ENCODE measurements at places on chromosomes 2 and 18. TPM values are rescaled to one million over a fixed set of nuclear protein-coding genes. Genes with fewer than 3 reads are reported as not detected.
A peak's percentile ranks its signal among the peaks of the same experiment; 100 is the strongest.

The APCDD1 gene
- total RNA-seq = 65.4 TPM

The UCN gene
- total RNA-seq = 1.4 TPM

DNA sequence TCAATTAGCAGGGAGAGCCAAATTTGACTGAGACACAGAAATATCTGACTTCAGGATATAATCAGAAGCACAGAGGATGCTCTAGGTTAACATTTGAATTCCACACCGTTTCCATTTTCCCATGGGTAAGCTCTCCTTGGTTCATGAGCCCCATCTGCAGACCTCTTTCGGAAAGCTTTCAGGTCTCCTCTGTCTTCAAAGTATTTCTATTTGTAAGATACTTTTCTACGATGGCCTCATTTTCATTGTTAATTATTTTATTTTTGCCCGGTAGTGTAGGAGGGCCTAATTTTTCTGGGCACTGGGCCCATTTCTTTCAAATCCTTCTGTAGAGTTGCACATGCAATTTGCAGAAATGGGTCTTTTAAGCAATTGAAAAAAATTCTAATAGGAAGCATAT, 53.8 kb downstream of the LRPPRC start:
- DNase-seq = no peak

The STK36 gene
- 10.3 TPM for total RNA-seq

GRCh38 chr2:162126111-162126519, 25.9 kb downstream of the GCG start:
- DNase-seq = no peak

DNA sequence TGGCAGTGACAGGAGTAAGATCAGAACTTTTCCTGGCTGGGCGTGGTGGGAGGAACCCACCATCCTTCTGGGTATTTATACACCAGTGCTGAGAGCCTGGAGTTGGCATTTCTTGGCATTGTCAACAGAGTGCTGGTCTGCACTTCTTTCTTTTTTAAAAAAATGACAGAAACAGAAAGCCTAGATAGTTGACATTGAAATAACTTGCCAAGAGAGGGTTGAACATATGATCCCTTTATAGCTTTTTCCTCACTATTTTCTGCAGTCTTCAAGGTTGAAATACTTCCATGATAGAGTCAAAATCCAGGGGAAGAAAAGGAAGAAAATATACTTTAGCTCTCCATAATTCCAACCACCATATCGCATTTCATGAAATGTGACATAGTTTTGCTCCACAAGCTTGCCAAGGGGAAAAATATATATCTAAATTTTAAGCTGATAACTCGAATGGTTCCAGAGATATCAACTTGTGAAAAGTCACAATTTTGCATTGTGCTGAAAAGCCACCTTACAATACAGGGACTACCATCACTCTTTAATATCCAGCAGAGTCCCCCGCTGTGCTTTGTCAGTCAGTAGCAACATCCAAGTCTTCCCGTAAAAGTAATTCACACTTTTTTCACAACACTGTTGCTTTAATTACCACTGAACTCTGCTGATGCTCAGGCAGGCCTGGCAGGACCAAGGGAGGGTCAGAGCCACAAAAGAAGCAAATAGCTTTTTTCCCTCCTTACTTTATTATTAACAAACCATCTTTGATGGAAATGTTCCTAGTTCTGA, 764.9 kb upstream of the FANCL start:
- no peak for DNase-seq

- no peak for DNase-seq
These were observed 57.8 kb downstream of the MSH2 start for GRCh38 chr2:47460766-47461165.

- no peak for DNase-seq
These were observed 40.3 kb upstream of the ZEB2 start for GRCh38 chr2:144560251-144560650.

GRCh38 chr2:10635430-10635829, 54.3 kb downstream of the NOL10 start:
- no peak for DNase-seq

- no peak for DNase-seq
These were observed 130.7 kb downstream of the TMEM247 start for GRCh38 chr2:46610021-46610420.

DNA sequence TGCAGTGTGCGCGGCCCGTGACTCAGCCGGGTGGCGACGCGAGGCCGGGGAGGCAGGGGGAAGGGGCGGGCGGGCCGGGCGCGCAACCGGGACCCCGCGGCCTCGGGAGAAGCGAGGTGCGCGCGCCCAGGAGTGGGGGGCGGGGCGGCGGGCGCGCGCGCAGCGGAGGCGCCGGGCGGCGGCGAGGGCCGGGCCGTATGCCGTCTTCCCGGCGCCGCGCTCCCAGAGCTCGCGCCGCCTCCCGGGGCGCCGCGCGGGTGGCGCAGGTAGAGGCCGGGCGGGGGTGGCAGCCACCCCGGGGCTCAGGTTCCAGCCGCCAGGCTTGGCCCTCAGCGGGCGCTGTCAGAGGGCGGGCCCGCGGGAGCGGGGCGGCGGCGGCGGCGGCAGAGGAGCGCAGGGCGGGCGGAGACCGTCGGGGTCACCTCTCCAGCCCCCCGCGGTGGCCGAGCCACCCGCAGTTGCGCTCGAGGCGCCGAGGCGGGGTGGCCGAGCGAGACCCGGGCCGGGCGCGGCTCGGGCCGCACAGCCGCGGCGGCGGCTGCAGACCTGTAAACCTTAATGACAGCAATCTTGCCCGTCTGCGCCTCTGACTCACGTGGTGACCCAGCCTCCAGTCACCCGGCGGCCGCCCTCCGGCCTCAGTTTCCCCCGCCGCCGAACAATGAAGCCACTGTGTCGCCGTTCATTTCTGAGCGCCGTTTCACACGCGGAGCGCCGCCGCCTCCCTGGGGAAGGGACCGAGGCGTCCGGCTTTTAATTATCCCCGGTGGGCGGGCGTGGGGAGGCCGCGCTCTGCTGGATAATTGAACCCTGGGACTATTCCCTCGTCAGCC, 25.3 kb upstream of the SMAD7 start:
- DNase-seq = peak; percentile 72

DNA sequence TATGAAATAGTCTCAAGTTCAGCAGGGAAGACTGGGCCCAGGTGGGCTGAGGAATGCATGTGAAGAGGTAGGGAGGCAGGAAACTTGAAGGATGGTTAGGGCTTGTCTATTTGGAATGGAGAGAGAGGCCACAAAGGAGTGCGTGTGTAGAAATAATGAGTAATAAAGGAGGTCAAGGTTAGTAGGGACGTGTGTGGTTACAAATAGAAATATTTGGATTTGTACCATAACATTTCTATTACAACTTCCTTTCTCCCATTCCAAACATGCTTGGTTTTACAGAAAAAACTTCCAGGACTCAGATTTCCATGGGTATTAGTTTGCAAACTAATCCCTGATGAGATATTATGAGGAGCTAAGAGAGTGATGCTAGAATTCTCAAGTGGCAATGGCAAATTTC, 280.6 kb downstream of the NCKAP5 start:
- no peak for DNase-seq

DNA sequence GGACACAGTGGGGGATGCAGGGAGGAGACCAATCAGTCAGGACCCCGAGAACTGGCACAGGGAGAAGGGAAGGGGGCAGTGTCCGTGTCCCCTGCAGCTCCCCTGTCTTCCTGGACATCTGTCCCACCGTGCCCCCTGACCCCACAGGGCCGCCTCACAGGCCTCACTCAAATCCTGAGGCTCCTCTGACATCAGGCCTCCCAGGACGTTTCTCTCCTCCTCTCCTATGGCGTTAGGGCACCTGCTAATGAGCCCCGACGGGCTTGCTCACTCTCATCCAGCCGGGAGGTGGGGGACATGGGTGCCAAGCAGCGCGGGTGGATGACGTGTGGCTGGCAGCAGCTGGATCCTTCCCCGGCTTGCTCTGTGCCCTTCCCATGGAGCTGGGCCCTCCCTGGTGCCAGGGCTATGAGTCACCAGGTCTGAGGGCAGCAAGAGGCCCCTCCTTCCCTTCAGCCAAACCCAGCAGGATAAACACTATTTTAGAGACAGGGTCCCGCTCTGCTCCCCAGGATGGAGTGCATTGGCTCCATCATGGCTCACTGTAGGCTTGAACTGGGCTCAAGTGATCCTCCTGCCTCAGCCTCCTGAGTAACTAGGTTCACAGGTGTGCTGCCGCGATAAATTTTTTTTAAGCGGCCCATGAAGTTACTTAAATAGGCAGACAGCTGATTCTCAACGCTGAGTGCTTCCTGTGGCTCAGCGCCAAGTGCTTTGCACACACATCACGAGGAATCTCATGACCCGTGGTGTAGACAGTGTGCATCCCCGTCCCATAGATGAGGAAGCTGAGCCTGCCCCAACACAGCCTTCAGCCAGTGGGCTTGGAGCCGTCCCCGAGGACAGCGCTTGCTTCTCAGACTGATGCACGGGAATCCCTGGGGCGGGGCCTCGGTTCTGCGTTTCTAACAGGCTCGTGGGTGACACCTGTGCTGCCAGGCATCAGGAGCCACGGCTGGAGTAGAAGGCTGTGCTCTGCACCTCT, 64.5 kb upstream of the HDAC4 start:
- DNase-seq = peak; percentile 67

The SERPINB10 gene
- not detected for total RNA-seq

- no peak for DNase-seq
These were observed 21.5 kb upstream of the GMCL1 start for GRCh38 chr2:69807821-69808540.

The INSIG2 gene
- 9.1 TPM for total RNA-seq

DNA sequence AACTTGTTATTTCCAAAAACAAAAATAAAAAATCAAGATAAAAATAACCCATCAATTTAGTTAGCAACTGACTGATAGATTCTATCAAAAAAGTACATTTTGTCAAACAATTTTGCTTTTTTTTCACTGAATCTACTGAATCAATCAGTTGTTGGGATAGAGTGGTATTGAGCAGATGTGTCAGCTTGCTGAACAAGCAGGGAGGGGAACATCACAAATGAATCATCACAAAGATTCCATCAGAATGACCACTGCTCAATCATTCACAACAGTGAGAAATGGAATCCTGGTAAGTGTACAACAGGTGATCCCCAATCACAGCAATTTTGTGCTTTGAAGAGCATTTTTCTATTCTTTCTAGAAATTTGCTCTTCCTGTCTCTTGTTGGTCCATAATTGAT, 12.3 kb upstream of the SLC14A2 start:
- no peak for DNase-seq

DNA sequence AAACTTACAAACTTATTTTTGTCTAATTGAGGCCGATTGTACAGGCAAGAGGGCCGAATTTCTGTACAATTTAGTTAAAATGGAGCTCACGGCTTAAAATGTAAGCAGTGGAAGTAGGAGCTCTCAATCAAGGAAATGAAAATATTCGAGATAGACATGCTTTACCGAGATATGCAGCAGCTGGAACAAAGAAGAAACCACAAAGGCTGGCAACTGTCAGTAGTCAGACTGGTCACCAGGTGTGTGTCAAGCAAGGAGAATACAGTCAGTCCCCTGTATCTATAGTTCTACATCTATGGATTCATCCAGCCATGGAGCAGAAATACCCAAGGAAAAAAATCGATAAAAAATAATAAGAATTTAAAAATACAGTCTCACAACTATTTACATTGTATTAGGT, 122.6 kb downstream of the WDSUB1 start:
- DNase-seq = no peak

DNA sequence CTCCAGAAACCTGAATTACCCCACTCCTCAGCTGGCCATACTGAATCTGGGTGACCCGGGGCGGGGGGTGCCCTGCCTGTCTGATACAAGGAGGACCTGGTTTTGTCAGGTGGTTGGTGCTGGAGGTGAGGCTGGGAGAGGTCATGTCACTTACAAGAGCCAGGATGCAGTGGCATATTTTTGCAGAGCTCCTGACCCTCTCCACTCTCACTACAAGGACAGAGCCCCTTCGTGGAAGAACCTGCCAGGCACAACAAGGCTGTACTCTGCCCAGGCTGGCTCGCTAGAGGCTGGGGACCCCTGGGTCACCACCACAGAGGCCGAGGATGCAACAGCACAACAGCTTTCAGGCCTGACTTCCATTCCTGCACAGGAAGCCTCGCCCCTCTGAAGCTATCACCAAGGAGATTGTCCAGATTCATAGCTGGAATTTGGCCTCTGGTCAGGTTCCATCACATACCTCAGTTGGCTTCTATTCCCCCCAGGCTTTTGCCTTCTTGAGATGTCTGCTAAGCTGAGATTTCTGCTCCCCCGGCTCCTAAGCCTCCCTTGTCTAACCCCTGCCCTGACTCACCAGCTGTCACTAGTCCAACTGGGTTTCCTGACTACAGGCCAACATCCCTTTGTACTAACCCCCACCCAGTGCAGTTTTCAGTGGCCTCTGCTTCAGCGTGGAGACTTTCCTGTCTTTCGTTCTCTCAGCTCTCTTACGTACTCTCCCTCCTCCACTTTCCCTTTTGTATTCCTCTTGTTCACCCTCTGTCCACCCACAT, 132.5 kb upstream of the EPAS1 start:
- DNase-seq = peak; percentile 89
